Kidney tubule cell (primary cell): ENCODE measurements at places on chromosomes 3 and 15.
A peak's percentile ranks its signal among the peaks of the same experiment; 100 is the strongest.

GRCh38 chr3:142857056-142857455, 31.8 kb downstream of the PCOLCE2 start:
- DNase-seq, result peak; percentile 80

DNA sequence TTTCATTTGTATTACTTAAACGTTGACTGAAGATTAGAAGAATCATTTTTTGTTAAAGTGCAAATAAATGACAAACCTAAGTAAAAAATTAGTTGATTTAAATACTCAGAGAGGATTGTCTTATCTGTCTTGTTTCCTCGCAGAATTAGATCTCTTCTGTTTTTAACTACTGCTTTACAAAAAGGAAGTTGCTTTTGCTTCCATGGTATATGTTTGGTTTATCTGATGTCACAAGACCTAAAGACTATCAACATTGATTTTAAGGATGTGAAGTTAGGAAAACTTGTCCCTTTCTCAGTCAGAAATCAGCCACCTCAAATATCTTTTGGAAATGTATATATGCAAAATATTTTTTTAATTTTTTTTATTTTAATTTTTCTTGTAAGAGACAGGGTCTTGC, 28.7 kb downstream of the GPR171 start:
- no peak for DNase-seq

DNA sequence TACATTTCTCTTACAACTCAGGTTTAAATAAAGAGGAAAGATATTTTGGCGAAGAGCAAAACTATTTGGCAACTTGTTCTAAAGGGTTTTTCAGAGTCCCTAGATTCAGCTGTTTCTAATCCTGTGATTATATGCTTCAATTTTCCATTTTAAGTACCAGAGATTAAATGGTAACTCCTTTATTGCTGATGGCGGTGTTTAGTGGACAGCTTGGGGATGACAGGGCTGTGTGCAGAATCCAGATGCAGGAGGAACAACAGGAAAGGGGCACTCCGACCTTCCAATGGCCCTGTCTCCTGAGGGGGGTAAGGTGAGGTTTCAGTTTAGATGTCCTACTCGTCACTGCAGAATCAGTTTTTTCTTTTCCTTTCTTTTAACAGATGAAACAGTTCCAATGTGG, 405.0 kb downstream of the PDCD6IP start:
- no peak for DNase-seq

DNA sequence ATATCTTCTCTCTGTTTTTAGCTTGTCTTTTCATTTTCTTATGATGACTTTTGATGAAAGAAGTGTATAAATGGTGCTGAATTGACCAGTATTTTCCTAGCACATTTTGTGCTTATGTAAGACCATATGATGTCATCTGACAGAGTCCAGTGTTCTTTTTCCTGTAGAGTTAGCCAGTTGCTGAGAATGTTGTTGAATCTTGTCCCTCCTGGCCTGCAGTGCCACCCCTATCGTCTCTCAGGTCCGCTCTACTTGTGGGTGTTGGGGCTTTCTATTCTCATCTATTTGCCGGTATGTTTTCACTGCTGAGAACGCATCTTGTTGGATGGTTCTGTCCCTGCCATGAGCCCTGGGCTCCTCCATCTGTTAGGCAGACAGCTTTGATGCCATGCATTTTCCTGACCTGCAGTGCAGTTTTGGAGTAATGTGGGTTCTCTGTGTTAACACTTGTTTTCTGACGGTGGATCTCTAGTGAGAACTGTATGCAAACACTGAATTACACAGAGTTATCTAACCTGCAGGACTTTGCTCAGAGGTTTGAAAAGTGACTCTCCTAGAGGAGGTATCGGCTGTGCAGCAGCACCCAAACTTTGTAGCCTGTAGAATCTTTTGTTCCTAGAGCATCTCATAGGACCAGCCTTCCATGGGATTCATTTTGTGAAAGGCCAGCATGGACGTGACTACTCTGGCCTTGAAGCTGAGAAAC, 44.6 kb downstream of the SLC6A20 start:
- DNase-seq, result no peak

- DNase-seq, result peak; percentile 96
These were observed 10.5 kb upstream of the ANO10 start for GRCh38 chr3:43632269-43632733.

- DNase-seq, result no peak
These were observed 316.6 kb upstream of the UBE2E2 start for GRCh38 chr3:22886439-22887068.

GRCh38 chr3:165256554-165257065, 60.4 kb upstream of the SLITRK3 start:
- no peak for DNase-seq

DNA sequence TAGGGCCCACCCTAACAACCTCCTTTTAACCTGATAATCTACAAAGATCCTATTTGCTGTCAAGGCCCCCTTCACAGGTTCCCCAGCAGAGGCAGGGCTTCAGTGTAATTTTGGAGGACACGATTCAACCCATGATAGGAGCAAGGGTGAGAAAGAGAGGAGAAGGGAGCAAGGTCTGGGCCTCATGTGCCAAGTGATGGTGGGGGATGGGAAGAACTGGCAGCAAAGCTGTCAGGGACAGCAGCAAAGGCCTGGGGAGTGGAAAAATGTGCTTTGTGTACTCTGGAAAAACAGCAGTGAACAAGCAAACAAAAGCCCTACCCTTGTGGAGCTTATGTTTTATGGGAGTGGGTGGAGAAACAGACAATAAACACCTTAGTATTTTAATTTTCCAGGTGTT, 2.7 kb upstream of the GALNT15 start:
- DNase-seq, result no peak
